ENCODE measurements at places on chromosomes 12 and 14. TPM values are rescaled to one million over a fixed set of nuclear protein-coding genes. Genes with fewer than 3 reads are reported as not detected.

GRCh38 chr12:115155665-115156645 is 472.0 kb upstream of the TBX3 start:
- no peak for DNase-seq

GRCh38 chr12:75478116-75478794 is 2.3 kb upstream of the GLIPR1 start:
- DNase-seq = peak; percentile 60

The CFAP54 gene
- total RNA-seq = 0.18 TPM

GRCh38 chr14:21734457-21735074 is 60.9 kb upstream of the OR4E1 start:
- DNase-seq = peak; percentile 68

DNA sequence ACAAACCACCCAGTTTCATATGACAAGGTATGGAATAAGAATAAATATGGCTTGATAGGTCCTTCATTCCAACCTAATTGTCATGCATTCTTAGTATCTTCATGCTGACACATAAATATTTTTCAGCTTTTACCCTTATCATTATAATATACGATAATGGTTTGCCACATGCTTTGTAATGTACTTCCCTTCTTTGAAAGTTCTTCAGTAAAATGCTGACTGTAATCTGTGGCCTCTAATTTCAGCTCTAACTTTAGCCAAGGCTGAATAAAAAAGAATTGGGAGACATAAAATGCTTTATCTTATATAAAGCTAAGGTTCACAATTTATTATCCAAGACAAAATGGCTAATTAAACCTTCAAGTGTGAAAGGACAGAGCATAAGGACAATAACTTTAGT is 2.6 kb upstream of the MAP4K5 start:
- no peak for DNase-seq

The CCDC177 gene
- not detected for total RNA-seq

The MFAP5 gene
- not detected for total RNA-seq

The IFNG-AS1 gene
- total RNA-seq = 0.21 TPM

The PRKD1 gene
- total RNA-seq = not detected

GRCh38 chr14:101221549-101222160 is 318.1 kb upstream of the RTL1 start:
- no peak for DNase-seq

DNA sequence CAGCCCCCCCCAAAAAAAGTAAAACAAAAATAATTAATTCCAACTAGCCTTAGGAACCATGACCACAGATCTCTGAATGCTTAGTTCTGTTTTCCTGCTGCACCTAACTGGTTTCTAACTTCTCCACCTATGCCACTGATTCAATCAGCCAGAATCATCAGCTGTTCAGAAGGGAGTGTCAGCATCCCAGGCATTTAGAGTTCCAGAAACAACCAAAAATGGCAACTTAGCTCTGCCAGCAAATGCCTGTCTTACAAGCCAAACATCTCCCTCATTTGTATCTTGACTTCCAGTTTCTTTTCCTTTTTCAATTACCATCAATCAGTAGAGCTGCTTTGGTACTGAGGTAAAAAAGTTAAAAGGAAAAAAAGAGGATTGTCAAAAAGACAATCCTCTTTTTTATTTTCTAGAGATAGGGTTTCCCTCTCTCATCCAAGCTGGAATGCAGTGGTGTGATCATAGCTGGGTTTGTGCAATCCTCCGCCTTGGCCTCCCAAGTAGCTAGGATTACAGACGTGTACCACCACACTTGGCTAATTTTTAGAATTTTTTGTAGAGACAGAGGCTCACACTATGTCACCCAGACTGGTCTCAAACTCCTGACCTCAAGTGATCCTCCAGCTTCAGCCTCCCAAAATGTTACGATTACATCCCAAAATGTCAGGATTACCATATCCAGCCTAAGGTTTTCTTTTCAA is 45.2 kb upstream of the ISM2 start:
- DNase-seq = no peak

Data from activated CD8-positive, alpha-beta T cell treated with anti-CD3 and anti-CD28 coated beads, Interleukin-2, amount 10 ng/mL, durations not matched to agents 7 days and 5 days (primary cell).